ENCODE measurements at places on chromosomes 4 and X. TPM values are rescaled to one million over a fixed set of nuclear protein-coding genes. Genes with fewer than 3 reads are reported as not detected.

- no peak for DNase-seq
These were observed 8.3 kb upstream of the ZXDB start for GRCh38 chrX:57583477-57583876.

DNA sequence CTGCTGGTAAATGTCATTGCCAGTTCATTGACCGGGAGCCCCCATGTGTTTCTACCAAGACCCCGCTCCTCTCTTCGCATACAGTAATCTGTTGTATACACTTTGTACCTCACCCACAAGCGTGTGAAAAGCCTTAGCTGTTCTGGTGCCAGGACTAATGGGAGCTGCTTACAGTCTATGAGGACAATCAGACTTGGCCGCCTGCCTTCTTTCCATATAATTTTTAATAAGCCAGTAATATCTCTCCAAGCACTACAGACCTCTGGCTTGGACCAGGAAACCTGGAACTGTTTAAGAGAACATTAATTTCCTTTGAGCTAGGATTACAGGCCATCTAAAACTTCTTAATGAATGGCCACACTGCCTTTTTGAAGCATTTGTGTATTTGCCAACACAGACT, 149.7 kb upstream of the MSX1 start:
- no peak for DNase-seq

DNA sequence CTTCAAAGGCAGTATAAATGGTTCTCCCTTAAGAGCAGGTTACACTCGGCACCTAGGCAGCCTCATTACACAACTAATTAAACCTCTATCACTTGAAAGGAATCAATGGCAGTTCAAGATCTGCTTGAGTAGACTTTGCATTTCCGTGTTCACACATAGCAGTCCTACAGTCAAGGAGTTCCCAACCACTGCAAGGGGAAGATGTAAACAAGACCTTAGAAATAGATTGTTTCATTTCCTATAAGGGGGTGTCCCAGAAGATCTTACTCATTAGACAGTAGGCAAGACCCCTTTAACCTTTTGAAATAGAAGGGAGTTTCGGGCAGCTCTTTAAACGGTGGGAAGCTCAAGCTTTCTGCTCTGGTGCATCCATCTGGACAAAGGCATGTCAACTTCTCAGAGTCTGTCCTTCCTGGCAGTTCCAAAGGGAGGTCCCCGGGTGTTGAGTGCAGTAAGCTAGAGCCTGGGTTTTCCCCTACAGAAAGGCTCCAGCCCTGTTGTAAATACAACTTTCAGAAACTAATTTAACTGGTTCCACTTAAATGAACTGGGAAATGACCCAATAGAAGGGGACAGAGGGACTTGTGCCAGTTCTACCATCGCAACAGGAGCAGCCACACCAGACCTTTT, 150.8 kb downstream of the RBMX2 start:
- DNase-seq, result no peak

GRCh38 chr4:187665086-187665485, 330.5 kb upstream of the ZFP42 start:
- no peak for DNase-seq

DNA sequence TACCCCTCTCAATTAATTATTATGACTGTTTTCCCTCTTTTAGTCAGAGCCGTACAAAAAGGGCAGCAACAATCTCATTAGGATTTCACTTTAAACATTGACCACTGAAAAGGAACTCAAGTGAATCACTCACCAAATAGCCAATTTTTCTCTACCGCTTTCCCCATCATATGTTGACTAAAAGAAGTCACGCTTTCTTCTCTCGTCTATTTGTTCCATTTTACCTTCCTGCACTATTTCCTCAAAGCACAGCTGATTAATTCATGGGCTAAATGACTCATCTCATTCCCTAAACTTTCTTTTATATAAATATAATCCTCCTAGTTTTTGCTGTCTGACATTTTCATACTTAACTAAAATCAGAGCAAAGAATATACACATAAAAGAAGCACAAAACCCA, 8.2 kb downstream of the MID1 start:
- DNase-seq, result peak; percentile 21

DNA sequence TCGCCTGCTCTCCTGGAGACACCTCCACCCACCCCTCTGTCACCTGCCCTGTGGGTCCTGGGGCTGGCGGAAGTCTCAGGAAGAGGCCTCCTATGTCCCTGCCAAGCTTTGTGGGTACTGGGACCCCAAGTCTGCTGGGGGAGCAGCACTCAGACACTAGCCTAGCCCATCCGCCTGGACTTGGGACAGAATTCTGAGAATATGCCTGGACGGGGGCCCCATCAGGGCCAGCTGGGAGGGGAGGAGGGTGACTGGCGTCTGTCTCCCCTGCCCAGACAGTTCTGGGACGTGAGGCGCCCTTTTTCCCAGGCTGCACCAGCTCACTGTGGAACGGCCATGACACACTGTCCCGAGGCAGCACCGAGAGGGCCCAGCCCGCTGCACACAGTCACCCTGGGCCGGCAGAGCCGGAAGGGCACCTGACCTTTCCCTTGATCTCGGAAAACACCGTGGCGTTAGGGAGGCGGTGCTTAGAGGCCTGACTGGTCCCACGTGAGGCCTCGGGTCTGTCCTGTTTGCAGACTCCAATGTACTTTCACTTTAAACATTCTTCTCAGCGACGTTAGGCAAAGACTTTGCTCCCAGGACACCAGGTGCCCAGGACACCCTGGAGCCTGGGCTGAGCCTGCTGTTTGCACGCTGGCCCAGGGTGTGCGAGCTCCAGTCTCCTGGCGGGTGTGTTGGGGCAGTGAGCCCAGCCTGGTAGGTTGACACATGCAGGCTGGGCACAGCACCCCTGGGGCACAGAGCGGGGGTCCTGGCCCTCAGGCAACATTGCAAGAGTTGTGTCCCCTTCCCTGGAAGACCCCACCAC, 700 bp downstream of the SLC26A1 start:
- peak; percentile 57 for DNase-seq

DNA sequence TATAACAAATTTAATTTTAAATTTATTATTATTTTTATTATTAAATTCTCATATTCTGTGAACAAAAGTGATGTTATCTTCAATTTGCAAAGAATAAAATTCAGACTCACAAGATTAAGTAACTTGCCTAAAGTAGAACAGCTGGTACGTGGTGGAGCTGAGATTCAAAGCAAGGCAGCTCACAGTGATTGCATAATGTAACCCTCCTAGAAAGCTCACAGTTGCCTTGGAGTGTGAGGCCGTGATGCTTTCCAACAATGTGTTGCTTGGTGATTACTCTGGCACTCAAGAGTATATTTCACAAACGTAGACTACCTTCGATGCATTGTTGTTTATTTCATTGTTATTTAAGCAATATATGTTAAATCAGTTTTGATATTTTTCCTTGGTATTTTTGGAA, 1039.2 kb upstream of the PABPC4L start:
- DNase-seq, result peak; percentile 45

- DNase-seq, result no peak
These were observed 193.9 kb upstream of the GPC4 start for GRCh38 chrX:133609166-133609565.

DNA sequence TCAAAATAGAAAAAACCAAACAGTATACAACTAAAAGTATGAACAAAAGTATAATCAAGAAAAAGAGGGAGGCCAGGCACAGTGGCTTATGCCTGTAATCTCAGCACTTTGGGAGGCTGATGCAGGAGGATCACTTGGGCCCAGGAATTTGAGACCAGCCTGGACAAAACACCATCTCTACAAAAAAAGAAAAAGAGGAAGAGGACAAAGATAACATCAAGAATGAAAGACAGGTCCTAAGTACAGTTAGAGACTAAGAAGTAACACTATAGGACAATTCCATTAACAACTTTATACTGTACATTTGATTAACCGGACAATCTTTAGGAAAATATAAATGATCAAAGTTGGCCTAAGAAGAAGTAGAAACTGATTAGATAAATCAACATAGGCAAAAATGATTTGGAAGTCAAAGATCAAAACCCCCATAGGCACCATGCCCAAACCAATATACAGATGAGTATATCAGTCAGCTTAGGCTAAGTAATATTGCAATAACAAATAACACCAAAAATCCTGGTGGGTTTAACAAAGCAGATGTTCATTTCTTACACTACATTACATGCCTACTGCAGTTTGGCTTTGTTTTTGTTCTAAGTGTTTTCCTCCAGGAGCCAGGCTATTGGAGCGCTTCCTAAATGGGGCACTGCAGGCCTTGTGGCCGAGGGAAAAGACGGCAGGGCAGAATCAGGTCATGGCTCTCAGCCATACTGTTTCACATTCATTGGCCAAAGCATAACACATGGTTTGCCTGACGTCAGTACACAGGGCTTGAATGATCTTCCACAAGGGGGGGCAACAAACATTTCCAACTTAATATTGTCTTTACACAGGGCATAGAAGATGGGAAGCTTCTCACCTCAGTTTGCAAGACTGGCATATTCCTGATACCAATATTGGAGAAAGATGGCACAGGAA, 42.2 kb upstream of the HGFAC start:
- DNase-seq, result no peak

GRCh38 chr4:48017108-48017571, 568 bp downstream of the NIPAL1 start:
- DNase-seq, result peak; percentile 61

DNA sequence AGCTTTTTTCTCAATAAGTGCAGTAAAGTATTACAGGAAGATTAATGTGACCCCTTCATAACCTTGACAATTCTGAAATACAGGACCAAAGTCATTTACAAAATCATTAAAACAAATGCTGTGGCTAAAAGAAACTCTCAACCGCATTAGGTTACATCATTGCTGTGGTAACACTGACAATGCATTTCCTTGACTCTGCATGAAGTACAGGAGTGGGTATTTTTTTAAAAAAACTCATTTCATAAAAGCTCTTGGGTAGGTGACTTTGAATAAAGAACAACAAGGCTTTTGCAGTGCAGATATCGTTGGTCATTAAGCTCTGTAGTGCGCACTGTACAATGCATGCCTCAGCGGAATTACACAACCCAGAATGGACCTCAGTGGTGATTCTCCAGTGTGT, 23.4 kb upstream of the XK start:
- DNase-seq, result no peak

Gene MAGED4B
- total RNA-seq, result 18.6 TPM

Gene VCX2
- total RNA-seq, result not detected

Gene NDST4
- not detected for total RNA-seq

Gene PAGE1
- not detected for total RNA-seq

Gene MBNL3
- total RNA-seq, result 3.9 TPM
